ENCODE measurements at places on chromosomes 2 and 18. TPM values are rescaled to one million over a fixed set of nuclear protein-coding genes. Genes with fewer than 3 reads are reported as not detected.

Gene GAL3ST2
- 3.9 TPM for total RNA-seq

Gene FIGN
- 3.1 TPM for total RNA-seq

Gene C2orf92
- total RNA-seq: 11.2 TPM

Gene CNDP2
- 161 TPM for total RNA-seq

Gene OSR1
- 6.9 TPM for total RNA-seq

Gene REEP1
- 0.25 TPM for total RNA-seq

All from PC-9 (cell line).